ENCODE measurements at places on chromosomes 5 and 9.
A peak's percentile ranks its signal among the peaks of the same experiment; 100 is the strongest.

- DNase-seq: no peak
These were observed 128.3 kb upstream of the TBC1D2 start for GRCh38 chr9:98383758-98384157.

DNA sequence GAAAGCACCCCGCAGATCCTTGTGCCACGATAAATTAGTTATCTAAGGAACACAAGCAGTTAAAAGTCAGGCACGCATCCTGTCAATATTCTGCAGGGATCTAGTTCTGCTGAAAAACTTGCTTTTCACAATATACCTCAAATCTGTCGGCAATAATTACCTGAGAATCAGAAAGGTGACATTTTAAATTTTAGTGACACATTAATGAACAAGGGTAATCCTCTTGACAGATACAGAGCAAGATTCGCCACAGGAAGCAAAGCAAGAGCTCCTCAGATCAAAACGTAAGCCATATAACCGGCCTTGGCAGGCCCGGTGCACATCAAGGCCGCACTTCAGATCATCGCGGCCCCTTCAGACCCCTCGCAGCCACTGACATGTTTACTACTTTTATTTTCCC is 185.7 kb downstream of the ATPSCKMT start:
- no peak for DNase-seq

GRCh38 chr5:143543358-143544255 is 140.1 kb upstream of the NR3C1 start:
- DNase-seq: no peak

GRCh38 chr5:151075698-151076331 is 5.0 kb downstream of the TNIP1 start:
- DNase-seq: no peak

DNA sequence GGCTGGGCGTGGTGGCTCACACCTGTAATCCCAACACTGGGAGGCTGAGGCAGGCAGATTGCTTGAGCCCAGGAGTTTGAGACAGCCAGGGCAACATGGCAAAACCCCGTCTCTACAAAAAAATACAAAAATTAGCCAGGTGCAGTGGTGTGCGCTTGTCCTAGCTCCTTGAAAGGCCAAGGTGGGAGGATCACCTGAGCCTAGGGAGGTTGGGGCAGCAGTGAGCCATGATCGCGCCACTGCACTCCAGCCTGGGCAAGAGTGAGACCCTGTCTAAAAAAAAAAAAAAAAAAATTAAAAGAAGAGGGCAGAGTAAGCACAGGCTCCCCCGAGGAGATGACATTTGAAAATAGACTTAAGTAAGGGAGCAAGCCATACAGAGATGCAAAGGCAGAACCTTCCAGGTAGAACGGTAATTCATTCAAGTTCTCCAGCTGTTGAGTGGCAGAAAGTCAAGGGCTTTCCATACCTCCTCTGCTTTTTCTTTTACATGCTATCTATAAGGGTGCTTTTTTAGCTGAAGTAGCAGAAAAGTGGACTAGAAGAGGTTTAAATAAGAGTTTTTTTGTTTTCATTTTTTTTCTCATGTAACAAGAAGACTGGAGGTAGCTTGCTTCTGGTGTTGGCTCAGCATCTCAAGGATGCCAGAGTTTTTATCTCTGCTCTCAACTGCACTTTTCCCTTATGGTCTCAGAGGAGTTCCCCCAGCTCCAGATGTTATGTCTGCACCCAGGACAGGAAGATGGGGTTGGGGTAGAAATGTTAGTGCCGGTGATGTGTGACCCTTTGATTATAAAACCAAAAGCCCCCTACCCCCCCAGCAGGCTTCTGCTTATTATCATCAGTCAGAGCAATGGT is 40.8 kb downstream of the ERGIC1 start:
- DNase-seq: no peak

- peak; percentile 82 for DNase-seq
These were observed 40.6 kb downstream of the TMEM174 start for GRCh38 chr5:73213566-73213998.

GRCh38 chr9:37390759-37391158 is 31.7 kb upstream of the GRHPR start:
- DNase-seq: no peak

DNA sequence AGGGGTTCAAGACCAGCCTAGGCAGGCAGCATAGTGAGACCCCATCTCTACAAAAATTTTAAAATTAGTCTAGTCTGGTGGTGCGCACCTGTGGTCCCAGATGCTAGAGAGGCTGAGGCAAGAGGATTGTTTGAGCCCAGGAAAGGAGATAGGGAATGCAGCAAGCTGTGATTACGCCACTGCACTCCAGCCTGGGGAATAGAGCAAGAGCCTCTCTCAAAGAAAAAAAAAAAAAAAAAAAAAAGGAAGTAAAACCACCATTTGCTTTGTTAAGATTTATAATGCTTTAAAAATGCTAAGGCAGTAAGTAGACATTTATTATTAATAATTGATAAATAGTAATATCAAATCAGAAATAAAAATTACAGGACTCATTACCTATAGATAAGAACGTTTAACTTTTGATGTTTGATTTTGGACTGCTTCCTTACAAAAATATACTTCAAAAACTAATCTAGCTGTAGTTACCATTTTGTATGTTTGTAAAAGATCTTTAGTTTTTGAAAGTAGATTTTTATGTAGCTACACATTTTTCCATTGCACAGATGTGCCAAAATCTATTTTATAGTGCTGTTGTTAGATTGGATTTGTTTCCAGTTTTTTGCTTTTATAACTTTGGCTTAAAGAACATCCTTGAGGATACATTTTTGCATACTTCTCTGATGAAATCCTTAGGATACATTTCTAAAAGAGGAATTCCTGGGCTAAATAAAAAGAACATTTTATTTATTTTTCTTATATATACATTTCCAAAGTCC is 86.4 kb downstream of the INIP start:
- no peak for DNase-seq

- DNase-seq: peak; percentile 40
These were observed 1.2 kb upstream of the ADAMTS6 start for GRCh38 chr5:65482736-65483545.

DNA sequence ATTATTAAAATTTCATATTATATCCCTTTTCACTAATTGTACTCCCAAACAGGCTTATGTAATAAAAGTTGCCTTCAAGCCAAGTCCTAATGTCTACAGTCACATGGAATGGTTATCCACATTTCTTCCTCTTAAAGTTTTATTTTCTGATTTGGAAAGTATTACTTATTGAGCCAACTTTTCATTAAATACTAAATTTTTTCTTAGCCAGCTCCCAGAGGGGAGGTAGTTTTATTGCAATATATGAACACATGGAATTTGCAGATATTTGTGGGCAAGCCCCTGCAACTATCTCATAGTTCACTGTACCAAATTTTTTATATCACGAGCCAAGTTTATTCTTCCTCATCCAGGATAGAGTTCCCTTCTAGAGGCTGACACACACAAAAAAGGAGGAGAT is 332.8 kb upstream of the PTGER4 start:
- no peak for DNase-seq

DNA sequence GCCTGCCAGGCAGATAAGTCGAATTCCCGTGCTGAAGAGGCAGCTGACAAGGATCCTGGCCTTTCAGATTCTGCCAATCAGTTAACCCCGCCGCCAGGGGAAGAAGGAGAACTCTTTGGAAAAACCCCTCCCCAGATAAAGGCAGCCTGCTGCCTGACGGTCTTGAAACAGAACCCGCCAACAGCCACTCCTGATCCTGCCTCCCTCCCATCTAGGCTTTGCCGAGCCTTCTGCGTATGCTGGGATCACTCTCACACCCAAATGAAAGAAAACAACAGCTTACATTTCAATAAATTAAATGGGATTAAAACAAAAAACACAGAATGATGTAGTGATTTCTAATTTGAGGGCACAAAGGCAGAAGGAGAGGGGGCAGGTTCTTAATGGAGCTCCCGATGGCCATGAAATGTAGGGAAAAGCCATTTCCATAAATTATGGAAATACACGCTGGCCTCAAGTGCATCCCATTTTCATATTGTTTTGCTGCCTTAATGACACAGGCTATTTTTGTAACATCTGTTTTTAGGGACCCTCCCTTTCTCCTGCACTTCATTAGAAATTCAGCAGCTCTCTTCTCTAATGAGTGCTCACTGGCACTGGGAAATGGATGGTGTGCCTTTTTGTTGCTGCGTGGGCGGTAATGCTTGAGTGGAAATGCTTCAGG is 319.1 kb downstream of the MED10 start:
- no peak for DNase-seq

DNA sequence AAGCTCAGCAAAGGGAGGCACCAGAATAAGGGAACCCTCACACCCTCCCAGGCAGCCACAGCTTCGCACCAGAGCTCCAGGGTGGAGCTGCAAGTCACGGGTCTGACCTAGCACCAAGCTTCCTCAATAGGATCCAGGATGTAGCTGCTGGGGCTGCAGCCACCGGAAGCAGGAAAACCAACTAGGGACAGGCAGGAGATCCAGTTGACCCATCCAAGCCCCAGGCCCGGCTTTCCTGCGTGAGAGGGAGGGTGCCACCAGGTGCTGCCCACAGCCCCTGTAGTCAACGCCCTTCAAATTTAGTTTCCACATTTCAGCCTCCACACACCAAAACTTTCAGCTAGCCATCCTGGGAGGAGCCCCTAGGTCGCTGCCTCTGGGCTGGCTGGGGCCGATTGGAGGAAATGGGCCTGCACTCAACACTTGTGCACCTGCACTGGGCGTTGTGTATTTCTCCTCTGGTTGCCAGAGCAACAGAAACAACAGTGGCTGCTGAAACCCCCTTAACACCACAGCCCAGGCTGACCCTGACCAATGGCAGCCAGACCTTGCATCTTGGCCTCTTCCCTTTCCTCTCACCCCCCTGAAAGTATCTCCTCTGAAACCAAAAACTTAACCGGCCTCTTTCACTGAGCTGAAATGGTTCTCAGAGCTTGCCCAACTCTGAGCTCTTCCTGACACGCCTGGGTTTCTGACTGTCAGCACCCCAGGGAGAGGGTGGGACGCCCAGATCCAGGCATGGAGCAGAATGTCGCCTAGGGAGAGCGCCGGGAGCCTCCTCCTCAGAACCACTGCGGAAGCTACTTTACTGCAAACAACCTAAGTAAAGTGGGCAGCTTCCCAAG is 226.5 kb upstream of the MAP3K1 start:
- no peak for DNase-seq

DNA sequence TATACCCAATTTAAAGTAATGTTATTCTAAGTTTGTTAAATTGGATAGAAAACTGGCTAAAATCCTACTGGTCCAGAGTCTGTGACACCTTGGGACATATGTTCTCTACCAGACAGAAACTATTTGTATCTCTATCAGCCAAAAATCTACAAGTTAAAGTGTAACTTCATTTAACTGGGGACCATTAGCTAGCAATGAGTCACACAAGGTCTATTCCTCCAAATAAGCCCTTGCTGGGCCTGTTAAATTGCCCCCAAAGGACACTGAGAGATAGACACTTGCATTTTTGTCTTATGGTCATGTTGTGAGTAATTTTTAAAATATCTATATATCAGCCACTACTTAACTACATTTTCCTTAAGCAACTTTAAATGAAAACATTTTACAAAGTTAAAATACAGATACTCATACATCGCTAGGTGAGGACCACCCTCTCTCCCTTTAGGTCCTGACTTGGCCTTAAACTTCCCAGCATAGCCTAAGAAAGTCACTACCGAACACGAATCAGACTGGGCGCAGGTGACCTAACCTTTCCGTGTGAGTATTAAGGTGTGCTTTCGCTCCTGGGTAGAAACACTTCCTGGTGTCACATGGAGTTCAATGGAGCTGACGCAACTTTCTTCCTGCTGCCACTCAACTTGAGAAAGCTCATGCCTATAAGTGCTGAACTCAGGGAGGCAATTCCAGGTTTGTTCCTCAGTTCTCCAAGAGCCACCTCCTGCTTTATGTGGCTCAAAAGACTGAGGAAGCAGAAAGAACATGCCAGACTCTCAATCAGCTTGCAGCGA is 249.1 kb downstream of the DIRAS2 start:
- no peak for DNase-seq

- peak; percentile 98 for DNase-seq
These were observed 69.8 kb upstream of the RAI14 start for GRCh38 chr5:34586117-34586885.

DNA sequence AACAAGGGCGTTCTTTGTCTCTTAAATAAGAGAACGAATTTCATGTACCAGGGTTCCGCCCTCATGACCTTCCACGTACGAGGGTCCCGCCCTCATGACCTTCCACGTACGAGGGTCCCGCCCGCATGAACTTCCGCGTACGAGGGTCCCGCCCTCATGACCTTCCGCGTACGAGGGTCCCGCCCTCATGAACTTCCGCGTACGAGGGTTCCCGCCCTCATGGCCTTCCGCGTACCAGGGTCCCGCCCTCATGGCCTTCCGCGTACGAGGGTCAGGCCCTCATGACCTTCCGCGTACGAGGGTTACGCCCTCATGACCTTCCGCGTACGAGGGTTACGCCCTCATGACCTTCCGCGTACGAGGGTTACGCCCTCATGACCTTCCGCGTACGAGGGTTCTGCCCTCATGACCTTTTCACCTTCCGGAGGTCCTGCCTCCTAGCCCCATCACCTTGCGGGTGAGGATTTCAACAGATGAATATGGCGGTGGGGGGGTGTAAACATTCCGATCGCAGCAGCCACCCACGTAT is 273.9 kb upstream of the ADAMTS16 start:
- DNase-seq: no peak

GRCh38 chr5:148729182-148729581 is 74.9 kb upstream of the HTR4 start:
- no peak for DNase-seq

- no peak for DNase-seq
These were observed 190.5 kb upstream of the CHD1 start for GRCh38 chr5:99119326-99119725.

DNA sequence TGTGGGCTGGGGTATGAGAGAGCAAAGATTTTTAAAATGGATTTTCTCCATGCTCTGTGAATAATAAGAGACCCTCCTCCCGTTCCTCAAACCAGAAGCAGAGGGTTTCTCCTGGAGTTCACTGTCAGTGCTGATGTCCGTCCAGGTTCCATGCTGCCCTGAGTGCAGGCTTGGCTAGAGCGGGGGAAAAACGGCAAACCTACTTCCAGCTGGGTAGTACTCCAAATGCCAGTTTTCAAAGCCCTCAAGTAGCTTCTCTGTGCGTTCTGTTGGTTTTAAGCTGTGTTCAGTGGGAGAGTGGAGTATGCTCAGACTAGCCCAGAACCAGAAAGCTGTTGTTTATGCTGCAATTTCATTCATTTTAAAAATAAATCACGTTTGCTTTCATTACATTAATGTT is 40.3 kb downstream of the RASGEF1C start:
- no peak for DNase-seq

GRCh38 chr9:36080519-36080918 is 43.8 kb downstream of the RECK start:
- no peak for DNase-seq

- no peak for DNase-seq
These were observed 8.1 kb downstream of the CDKN2A start for GRCh38 chr9:21985964-21986667.

DNA sequence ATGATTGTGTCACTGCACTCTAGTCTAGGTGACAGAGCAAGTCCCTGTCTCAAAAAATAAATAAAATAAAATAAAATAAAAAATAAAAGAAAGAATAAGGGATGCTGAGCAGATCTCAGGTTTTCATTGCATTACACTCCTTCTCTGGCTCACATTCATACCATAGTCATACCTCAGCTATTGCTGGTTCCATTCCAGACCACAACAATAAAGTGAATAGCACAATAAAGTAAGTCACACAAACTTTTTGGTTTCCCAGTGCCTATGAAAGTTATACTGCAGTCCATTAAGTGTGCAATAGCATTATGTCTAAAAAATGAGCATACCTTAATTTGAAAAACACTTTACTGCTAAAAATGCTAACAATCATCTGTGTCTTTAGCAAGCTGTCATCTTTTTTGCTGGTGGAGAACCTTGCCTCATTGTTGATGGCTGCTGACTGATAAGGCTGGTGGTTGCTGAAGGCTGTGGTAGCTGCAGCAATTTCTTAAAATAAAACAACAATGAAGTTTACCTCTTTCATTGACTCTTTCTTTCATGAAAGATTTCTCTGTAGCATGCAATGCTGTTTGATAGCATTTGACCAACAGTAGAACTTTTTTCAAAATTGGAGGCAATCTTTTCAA is 415.7 kb downstream of the ZNF608 start:
- no peak for DNase-seq

All from non-pigmented ciliary epithelial cell (primary cell).